ENCODE measurements at places on chromosomes 7 and 10. TPM values are rescaled to one million over a fixed set of nuclear protein-coding genes. Genes with fewer than 3 reads are reported as not detected.

DNA sequence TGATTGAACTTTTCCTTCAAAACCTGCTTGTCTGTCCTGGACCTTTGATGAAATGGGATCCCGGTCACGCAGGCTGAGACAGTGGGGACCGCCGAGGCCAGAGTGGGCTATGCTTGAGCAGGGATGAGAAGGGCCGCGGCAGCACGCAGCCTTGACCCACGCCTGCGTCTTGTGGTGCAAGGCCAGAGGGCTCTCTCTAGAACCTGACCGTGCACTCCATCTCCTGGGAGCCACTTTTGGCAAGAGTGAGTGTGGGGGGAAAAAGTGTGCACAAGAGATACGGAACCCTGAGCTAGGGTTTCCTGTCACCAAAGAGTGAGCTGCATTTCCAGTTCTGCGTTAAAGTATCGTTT lies 42.4 kb downstream of the WIPI2 start:
- no peak for DNase-seq

DNA sequence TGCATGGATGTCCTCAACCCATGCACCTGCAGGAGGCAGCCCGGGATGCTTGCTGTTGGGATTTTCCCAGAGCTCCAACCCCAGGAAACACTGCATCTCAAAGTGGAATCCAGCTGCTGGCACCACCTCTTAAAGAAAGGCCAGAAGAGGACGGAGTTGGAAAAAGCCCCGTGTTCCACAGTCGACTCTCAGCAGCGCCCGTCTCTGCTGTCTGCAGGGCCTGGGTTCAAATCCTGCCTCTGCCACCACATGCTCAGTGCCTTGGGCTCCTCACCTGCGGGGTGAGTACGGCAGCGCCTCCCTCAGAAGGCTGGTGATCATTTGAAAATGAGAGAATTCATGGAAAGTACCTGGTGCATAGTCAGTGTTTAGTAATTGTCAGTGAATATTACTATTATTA lies 65.6 kb upstream of the ZNF716 start:
- no peak for DNase-seq

Gene CNPY1
- total RNA-seq, result not detected

DNA sequence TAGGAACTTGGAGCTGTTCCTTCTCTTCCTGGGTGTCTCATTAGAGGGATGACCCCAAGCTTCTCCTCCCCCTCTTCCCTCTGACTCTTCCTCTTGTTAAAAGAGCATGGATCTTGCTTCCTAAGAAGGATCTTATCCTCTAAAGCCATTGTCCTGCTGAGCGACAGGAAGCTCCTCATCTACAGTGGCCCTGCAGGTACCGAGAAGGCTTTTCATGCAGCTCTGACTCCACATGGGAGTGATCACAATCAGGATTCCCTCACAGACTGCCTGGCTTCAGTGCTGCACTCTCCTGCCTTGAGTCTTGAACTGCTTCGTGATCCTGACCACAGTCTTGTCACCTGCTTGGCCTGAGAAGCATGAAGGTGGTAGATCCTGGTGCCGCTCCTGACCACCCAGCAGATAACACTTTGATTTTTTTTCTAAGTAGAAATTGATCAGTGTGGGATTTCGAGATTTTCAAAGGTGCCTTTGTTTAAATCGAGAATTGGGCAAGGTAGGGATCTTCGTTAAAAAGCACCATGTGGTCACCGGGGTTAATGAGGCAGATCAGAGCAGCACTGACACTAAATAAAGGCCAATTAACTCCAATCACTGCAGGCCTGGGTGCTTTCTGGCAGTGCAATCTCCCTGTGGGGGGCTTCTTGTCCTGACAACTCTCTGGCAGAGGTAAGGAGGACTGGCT lies 376.4 kb downstream of the NRG3 start:
- no peak for DNase-seq
